ENCODE measurements at places on chromosomes 1 and 21.
A peak's percentile ranks its signal among the peaks of the same experiment; 100 is the strongest.

GRCh38 chr1:207868774-207869721 is 41.9 kb downstream of the CD34 start:
- peak; percentile 71 for DNase-seq

DNA sequence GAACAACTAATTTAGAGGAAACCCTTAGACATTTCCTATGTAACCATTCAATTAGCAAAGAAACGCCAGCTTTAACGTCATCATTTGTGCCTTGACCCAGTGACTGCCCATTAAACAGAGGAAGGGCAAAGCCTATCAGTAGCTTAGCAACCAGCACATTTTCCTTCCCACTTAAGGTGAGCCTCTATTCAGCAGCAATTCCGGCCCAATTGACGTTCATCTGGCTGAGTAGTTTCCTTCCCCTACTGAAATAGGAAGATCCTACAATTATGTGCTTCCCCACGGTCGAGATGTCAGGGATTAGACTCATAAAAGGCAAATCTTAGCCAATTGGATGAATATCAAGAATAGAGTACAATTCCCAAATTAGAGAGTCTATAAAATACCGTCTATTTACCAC is 482.1 kb upstream of the ADAMTS5 start:
- DNase-seq = no peak

- DNase-seq = no peak
These were observed 8.9 kb downstream of the VSIG8 start for GRCh38 chr1:159853417-159854115.

DNA sequence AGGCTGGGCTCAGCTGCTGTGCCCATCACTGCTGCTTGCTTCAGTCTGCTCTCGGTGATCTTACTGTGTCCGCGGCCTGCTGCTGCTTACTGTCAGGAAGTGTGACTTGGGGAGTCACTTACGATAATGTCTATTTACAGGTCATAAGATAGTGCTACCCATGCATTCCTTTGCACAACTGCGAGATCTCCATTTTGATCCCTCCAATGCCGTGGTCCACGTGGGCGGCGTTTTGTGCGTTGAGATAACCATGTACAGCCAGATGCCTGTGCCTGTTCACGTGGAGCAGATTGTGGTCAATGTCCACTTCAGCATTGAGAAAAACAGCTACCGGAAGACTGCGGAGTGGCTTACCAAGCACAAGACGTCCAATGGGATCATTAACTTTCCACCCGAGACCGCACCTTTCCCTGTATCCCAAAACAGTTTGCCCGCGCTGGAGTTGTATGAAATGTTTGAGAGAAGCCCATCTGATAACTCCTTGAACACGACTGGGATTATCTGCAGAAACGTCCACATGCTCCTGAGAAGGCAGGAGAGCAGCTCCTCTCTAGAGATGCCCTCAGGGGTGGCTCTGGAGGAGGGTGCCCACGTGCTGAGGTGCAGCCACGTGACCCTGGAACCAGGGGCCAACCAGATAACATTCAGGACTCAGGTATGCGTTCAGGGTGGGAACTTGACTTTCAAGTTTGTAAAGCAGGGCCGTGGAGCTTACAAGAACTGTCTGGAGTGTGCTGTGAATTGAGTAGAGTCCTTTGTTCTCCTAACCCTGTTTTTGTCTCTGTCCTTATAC is 24.4 kb upstream of the PWP2 start:
- DNase-seq = no peak

- no peak for DNase-seq
These were observed 72.2 kb downstream of the DDX20 start for GRCh38 chr1:111827946-111828345.

DNA sequence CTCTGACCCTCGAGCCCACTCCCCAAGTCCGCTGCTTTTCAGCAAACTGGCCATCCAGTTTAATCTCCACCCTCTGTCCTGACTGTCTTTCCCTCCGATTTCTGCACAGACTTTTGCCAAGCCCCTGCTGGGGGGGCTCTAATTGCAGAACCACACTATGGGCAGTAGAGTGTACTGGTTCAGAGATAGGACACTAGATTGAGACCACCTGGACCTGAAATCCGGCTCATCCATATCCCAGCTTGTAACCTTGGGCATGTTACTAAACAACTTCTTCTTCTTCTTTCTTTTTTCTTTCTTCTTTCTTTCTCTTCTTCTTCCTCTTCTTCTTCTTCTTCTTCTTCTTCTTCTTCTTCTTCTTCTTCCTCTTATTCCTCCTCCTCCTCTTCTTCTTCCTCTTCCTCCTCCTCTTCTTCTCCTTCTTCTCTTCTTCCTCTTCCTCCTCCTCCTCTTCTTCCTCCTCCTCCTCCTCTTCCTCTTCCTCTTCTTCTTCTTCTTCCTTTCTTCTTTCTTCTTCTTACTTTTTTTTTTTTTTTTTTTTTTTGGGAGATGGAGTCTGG is 7.7 kb downstream of the LRRC71 start:
- DNase-seq = no peak

DNA sequence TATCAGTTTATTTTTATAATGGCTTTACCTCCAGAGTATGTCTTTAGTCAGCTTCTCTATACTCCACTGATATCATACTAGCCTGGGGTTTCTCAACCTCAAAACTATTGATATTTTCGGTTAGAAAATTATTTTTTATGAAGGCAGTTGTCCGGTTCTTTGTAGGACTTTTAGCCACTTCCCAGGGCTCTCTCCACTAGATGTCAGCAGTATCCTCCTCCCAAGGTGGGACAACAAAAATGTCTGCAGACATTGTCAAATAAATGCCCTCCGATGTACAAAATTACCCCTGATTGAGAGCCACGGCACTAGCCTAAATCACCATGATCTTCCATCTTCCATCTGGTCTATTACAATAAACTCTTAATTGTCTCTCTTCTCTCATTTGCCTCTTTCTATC is 4.1 kb upstream of the GRIK1 start:
- no peak for DNase-seq

- DNase-seq = no peak
These were observed 33.2 kb upstream of the KIAA0040 start for GRCh38 chr1:175225805-175226129.

DNA sequence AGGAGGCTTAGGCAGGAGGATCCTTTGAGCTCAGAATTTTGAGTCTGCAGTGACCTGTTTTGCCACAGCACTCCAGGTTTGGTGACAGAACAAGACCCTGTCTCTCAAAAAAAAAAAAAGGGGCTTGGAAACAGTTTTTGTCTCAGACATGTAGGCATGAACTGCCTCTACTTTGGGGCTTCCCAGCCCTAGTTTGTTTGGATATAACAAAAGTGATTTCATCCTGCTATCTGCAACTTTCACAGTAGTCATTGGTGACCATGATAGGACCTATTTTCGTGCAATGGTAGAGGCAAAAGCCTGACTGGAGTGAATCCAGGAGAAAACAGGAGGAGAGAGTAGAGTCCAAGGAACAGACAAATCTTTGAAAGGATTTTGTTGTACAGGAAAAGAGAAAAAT is 20.3 kb upstream of the EVI5 start:
- DNase-seq = no peak

DNA sequence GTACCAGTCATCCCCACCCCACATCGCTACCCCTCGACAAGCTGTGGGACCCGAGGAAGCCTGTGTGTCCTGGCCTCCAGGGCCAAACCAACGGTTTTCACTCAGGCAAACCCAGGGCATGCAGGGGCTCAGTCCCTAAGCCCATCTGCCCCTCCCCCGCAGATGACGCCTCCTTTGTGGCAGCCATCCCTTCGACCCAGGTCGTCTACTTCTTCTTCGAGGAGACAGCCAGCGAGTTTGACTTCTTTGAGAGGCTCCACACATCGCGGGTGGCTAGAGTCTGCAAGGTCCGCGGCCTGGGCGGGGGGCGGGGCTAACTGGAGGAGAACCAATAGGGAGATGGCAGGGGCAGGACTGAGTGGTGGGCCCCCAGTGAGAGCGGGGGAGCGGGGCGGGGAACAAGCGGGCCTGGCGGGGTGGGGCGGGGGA is 7.4 kb downstream of the SEMA4A start:
- DNase-seq = peak; percentile 65

- DNase-seq = no peak
These were observed 27.5 kb downstream of the EDN2 start for GRCh38 chr1:41456847-41457540.

DNA sequence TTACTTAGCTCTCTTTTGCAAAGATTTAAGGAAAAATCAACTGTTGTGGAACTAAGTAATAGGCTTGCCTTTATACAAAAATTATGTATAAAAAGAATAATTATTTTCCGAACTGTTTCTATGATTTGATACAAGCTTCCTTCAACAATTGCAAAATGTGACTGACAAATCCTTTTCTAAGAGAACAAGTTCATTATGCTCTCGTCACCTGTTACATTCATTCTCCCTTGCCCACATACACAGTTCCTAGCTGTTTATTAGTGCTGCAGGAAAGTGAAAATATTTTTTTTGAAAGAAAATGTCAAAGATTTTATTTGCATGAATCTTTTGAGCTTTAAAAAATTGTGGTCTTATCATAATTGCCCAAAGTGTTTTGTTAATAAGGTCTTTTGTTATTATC is 466.2 kb downstream of the USP25 start:
- DNase-seq = no peak

DNA sequence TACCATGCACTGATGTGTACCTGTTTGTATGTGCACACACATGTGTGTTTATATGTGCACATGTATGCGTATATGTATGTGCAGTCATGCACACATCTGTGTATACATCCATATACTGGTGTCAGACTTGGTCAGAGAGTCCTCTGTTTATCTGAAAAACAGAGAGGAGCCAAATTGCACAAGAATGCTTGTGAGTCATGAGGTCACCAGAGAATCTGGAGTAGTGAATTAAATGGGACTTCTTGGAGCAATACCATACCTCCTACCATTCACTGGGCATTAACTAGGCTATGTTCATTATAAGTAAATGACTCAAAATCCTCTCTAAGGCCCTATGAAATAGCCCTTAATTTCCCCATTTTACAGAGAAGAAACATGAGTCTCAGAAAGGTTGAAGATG is 272.1 kb upstream of the C1orf87 start:
- DNase-seq = no peak

- DNase-seq = peak; percentile 27
These were observed 123.5 kb downstream of the PTPN14 start for GRCh38 chr1:214427871-214428277.

All from activated CD8-positive, alpha-beta memory T cell treated with anti-CD3 and anti-CD28 coated beads, Interleukin-2, amount 50 U/mL, for 4 hours (primary cell).